ENCODE measurements at places on chromosomes 2 and 18.
A peak's percentile ranks its signal among the peaks of the same experiment; 100 is the strongest.

- no peak for DNase-seq
These were observed 90.1 kb upstream of the ARL5A start for GRCh38 chr2:151918308-151918707.

DNA sequence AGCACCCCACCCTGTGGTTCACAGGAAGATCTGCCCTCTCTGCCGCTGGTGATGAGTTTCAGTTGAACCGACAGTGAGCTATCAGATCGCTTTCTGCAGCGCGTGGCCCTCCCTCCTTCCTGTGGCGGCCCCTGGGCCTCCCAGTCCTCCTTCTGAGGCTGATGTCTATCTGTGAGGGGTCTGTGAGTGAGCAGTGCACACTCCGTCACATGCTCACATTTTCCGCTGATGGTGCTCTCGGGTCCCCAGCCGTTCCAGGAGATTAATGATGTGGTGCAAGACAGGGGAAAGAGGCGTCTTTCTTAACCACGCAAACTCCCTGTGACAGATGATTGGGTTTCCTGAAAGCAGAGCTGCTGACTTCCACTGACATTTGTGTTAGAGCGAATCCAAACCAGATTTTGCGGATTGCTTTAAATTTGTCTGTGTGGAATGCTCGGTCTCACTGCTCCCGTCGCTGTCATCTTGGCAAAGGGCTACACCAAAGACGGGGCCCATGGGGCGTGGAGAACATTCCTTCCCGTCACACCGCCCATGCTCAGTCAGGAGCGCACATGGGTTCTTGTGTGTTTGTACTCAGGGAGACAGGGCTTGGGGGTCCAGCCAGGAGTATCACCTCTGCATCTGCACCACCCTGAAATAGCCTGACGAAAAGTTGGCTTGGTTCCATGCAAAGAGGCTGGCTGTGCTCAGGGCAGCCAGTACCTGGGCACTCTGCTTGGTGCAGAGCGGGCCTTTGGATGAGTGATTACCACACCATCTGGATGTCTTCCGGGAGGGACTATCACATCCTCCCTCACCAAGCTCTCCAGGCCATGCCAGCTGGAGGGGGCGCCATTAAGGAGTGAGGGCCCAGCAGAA is 154.7 kb upstream of the HS6ST1 start:
- DNase-seq, result no peak

- DNase-seq, result no peak
These were observed 359.8 kb upstream of the SETBP1 start for GRCh38 chr18:44320619-44321460.

DNA sequence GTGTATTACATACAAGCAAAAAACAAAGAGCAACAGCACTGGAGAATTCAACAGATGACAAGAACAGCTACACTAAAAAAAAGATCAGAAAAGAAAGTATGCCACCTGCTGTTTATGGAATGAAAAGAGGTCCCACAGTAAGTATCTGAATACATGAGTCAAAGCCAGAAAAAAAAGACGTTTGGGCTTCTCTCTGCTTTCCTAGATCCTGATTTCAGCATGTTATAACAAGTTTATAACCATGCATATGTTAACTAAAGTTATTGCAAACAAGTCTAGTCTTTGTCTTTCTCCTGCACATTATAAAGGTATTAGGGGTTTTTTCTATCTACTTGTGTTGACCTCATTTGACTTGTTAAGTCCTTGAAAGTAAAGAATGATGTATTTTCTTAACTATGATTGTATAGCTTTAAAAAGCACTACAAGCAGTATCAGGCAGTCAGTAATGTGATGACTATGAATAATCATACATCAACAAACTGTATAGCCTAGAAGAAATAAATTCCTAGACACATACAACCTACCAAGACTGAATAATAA is 108.5 kb upstream of the COL5A2 start:
- peak; percentile 28 for DNase-seq

- DNase-seq, result no peak
These were observed 277.4 kb upstream of the LRATD1 start for GRCh38 chr2:14355102-14355501.

- DNase-seq, result no peak
These were observed 16.3 kb downstream of the CNDP2 start for GRCh38 chr18:74512321-74513053.

- no peak for DNase-seq
These were observed 150.0 kb downstream of the LPIN1 start for GRCh38 chr2:11896386-11896785.

All from NCI-H510A treated with DMSO at 0.1 percent for 48 hours (cell line).